ENCODE measurements at places on chromosomes 16 and 17. TPM values are rescaled to one million over a fixed set of nuclear protein-coding genes. Genes with fewer than 3 reads are reported as not detected.
A peak's percentile ranks its signal among the peaks of the same experiment; 100 is the strongest.

GRCh38 chr17:76441686-76442340, 11.1 kb downstream of the UBE2O start:
- no peak for DNase-seq

SLC9A5 gene
- total RNA-seq: 5.6 TPM

- no peak for DNase-seq
These were observed 12.2 kb downstream of the ADGRG1 start for GRCh38 chr16:57640612-57641011.

PROCA1 gene
- 0.96 TPM for total RNA-seq

GRCh38 chr17:14903854-14904253, 361.3 kb downstream of the PMP22 start:
- DNase-seq: no peak

ZG16 gene
- total RNA-seq: 0.07 TPM

- no peak for DNase-seq
These were observed 6.4 kb downstream of the ITGAL start for GRCh38 chr16:30478766-30479478.

- no peak for DNase-seq
These were observed 14.0 kb downstream of the MYO1D start for GRCh38 chr17:32862940-32863339.

CLEC10A gene
- total RNA-seq: not detected

KRTAP1-5 gene
- not detected for total RNA-seq

KCTD19 gene
- not detected for total RNA-seq

GRCh38 chr17:20155258-20156195, 146.4 kb downstream of the SPECC1 start:
- peak; percentile 87 for DNase-seq

GRCh38 chr17:67531291-67531690, 154.2 kb downstream of the PITPNC1 start:
- no peak for DNase-seq

CCDC200 gene
- not detected for total RNA-seq

GRCh38 chr16:4859190-4859899, 12.1 kb downstream of the UBN1 start:
- DNase-seq: no peak

- no peak for DNase-seq
These were observed at the start of gene CD7 for GRCh38 chr17:82317394-82318168. Gene CD7 (minus strand): TSS chr17:82317608. CDS start chr17:82317495, 113 bp downstream.

DNA sequence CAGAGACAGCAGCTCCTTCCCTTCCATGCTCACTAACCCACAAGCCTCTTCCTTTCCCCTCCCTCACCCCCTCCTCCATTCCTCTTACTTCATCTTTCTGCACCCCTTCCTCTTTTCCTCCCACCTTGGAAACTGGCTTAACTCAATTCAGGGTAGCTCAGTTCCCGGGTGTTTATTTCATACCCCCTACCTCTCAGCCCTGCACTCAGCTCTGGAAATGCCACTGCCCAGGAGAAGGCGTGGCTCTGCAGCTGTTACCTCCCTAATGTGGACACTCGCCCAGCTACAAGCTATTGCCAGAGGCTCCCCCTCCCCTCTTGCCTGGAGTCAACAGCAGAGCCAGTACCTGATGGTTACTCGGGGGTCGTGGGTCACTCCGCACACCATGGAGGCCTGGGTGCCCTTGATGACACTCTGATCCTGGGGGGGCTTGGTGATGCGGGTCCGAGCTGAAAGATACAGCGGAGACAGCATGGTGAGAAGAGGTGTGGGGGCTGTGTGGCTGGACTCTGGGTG, 118.4 kb upstream of the CDC42EP4 start:
- DNase-seq: no peak

DNA sequence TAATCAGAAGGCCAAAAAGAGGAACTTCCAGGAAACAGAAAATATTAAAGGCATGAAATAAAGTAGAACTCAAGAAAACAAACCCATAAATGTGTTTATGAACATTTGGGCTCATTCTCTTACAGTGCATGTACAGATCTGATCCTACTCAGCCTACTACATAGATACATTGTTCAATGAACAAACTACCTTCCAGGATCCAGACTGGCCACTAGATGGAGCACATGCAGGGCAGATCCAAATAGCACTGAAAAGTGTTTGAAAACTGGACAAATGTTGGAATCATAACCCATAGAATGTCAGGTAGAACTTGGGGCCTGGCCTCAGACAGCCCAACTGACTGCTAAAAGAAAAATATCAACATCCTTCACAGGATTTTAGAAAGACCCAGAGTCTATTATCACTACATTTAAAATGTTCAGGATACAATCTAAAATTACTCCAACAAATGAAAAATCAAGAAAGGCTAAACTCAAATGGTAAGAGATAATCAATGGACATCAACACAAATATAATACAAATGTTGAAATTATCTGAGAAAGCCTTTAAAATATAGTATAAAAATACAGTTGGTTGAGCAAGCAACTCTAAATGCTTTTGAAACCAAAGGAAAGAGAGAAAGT, 122.4 kb upstream of the NUDT7 start:
- DNase-seq: peak; percentile 19

ABCC6 gene
- total RNA-seq: 2.7 TPM

MTSS2 gene
- total RNA-seq: 41.8 TPM

GRCh38 chr17:61389670-61390478, 9.8 kb upstream of the TBX2 start:
- DNase-seq: no peak

DYNLRB2 gene
- not detected for total RNA-seq

DNA sequence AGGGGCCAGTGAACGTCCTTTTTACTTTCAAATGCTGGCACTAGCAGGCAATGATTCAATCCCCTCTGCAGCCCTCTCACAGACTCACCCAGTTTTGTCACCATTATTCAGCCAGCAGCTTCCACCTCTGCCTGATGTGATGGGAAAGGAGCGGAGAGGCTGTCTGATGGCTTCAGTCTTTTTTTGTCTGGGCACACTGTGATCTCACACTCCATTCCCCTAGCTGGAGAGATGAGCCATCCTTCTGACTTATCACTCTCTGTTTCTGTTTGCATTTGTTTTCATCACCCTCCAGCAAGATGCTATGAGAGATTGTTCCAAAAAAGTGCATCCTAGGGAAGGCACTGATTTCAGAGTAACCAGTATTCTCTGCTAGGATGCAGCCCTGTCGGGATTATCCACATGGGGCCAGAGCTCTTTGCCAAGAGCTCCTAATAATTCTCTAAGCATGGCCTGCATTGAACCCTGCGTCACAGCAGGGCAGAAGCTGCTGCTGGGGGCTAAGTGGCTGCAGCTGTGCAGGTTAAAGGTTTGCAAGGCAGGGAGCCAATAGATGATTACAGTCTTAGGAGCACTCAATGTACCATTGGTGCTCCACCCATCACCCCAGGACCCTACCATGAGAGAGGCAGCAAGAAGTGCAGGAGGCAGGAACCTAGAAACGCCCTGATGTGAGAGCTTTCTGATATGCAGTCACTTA, 236.1 kb upstream of the C16orf82 start:
- DNase-seq: no peak

DNA sequence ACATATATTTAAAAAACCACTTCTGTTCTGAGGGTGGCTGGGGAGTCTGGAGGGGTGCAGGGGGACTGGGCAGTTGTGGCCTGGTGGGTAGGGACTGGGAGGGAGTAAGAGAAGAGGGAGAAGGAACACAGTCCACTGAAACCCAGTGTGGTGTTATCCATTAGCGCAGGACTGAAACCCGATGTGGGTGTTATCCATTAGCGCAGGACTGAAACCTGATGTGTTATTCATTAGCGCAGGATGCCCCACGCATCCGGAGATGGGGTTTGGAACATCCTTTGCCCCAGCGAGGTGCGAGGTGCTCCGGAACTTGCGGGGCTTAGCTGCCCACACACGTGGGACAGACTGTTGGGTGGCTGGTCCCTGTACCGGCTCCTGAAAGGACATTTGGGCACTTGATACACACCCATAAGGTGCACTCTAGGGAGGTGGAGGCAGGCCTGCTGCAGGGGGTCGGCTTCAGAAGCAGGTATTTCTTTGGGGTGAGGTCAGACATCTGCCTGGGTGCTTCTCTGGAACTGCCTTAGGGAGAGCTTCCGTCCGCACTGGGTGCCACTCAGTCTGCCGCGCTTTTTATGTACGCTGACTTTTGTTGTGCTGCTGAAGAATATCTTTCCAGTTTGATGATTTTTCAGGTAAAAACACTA, 20.3 kb upstream of the FASN start:
- no peak for DNase-seq

DNA sequence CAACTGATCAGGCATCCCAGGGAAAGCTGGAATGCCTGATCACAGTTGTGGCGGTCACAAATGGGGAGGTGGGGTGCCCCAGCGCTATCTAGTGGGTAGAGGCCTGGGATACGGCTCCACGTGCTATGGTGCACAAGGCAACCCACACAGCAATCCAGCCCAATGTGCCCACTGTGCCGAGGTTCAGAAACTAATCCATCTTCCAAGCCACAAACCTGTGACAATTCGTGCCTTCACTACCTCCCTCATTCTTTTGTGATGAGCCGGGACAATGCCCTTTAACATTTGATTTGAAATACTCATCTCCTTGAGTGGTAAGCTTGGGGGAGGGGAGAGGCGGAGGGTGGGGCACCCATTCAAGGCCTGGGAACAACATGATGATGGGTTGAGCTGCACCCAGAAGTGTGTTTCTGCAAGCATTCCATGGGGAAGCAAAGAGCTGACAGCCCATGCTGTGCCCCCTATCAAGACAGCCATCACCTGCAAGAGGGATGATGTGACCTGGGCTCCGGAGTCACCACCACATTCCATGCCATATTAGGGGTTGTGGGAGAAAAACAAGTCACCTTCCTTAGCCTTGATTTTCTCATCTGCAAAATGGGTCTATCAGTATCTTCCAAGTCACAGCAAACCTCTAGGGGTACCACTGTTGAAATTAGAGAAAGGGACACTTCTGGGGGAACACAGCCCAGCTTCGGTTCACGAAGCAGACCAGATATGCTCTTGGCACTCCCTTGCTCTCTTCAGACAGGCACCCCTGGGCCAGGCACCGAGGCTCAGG, 3.7 kb downstream of the ELOB start:
- no peak for DNase-seq

GRCh38 chr16:75764154-75764768, 38.0 kb upstream of the CPHXL start:
- DNase-seq: peak; percentile 60

GRCh38 chr17:1644493-1645206, 882 bp downstream of the SCARF1 start:
- no peak for DNase-seq

DNA sequence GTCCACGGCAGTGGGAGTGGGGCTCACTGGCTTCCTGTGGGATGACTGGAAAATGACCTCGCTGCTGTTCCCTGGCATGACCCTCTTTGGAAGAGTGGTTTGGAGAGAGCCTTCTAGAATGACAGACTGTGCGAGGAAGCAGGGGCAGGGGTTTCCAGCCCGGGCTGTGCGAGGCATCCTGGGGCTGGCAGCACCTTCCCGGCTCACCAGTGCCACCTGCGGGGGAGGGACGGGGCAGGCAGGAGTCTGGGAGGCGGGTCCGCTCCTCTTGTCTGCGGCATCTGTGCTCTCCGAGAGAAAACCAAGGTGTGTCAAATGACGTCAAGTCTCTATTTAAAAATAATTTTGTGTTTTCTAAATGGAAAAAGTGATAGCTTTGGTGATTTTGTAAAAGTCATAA, 7.8 kb upstream of the RNF213 start:
- DNase-seq: peak; percentile 46

- DNase-seq: no peak
These were observed 31.1 kb downstream of the RBFOX1 start for GRCh38 chr16:7363422-7364417.

DNA sequence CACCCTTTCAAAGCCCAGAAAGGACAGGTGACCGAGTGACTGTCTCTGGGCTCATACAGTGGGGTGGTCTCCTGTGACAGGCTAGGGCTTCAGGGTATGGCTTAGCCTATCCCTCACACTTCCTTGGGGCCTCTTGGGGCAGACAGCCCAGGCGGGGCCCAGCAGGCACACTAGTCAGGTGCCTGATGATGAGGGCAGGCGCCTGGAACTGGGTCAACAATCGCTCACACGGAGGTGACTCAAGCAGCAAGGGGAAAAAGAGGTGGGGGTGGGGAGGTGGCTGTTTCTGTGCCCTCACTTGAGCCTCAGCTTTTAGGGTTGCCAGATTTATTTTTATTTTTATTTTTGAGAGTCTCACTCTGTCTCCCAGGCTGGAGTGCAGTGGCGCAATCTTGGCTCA, 6.4 kb upstream of the GRN start:
- no peak for DNase-seq

DNA sequence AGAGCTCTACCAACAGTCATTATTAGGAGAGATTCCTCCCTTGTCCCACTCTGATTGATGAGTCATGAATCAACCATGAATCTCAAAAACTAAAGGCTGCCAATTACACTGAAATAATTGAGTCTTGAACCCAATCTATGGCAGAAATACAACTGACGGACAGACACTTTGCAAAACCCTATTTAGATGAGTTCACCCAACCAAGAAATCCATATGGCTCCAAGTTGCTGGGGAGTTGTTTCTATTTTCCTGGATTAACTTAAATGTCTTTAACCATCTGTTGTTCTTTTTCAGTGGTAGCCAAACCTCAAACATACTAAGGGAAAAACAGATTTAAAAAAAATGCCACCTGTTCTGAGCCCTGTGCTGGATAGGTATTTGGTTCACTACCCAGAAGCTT, 151.0 kb downstream of the SHISA9 start:
- no peak for DNase-seq

DNA sequence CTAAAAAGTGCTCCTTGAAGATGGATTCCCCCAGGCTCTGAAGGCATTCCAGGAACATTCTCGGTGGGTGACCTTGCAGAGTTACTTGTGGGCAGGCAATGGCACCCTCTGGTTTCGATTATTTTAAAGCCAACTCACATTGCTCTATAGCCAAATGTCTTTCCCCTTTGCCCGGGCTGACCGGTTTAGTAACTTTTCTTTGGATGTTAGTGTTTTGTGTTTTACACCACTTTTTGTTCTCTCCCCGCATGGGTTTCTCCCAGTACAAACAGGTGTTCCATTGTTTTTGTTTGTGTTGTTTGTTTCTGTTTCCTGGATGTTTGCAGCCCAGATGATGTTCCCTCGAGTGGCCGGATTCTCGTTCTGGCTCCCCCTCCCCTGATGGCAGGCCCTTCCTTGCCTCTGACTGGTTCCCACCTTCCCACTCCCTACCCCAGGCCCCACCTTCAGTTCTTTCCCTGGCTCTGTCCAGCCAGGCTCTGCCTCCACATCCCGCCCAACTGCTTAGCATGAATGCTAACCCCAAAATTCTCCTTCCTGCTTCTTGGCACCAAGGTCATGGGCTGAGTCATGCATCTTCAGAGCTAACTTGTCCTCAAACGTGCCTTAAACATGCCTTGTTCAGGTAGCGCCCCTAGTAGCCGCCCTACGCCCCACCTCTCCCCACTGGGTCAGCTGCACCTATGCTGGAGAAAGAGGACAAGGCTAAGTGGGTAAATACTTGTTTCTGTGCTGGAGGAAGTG, 40.6 kb downstream of the ELAC2 start:
- DNase-seq: no peak

Measured in HCT116 (cell line).